ENCODE measurements at places on chromosomes 3 and 15. TPM values are rescaled to one million over a fixed set of nuclear protein-coding genes. Genes with fewer than 3 reads are reported as not detected.

The P2RY14 gene
- 0.73 TPM for total RNA-seq

The SERPINI1 gene
- total RNA-seq = 2.8 TPM

The GOLGA8S gene
- total RNA-seq = 0.30 TPM

The LOXL1 gene
- 4.8 TPM for total RNA-seq

The SEMA5B gene
- total RNA-seq = 0.08 TPM

The FES gene
- total RNA-seq = 4.3 TPM

The SPESP1 gene
- 0.33 TPM for total RNA-seq

The MINAR1 gene
- total RNA-seq = 0.47 TPM

The NDUFB4 gene
- 72.9 TPM for total RNA-seq

The UBE3A gene
- 118 TPM for total RNA-seq

The GPR156 gene
- 0.09 TPM for total RNA-seq

The MYLK gene
- 1.0 TPM for total RNA-seq

The MYEF2 gene
- 24.8 TPM for total RNA-seq

The TATDN2 gene
- total RNA-seq = 79.9 TPM

The ZNF621 gene
- 16.8 TPM for total RNA-seq

DNA sequence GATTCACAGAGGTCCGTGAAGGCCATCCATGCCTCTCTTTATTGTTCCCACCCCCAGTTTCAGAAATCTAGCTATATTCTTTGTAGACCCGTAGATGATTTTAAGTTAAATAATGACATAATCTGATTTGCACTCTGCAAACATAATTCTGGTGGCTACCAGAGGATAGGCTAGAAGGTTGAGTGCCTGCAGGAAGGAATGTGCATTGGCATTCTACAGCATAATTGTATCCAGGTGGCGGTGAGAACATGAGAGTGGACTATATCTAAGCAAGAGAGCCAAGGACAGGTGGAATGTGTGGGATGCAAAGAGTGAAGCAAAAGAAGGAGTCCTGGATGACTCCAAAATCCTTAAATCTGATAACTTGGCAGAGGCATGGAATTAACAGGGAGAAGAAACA lies 298.5 kb upstream of the MME start:
- no peaks in the 10 kb centered on the region for H3K36me3 ChIP-seq
- H3K4me3 ChIP-seq = no peak overlapping the region
- no peak overlapping the region for H3K27ac ChIP-seq
- no peaks in the 10 kb centered on the region for H3K4me1 ChIP-seq
- H3K27me3 ChIP-seq = no peaks in the 10 kb centered on the region
- no peak for DNase-seq

DNA sequence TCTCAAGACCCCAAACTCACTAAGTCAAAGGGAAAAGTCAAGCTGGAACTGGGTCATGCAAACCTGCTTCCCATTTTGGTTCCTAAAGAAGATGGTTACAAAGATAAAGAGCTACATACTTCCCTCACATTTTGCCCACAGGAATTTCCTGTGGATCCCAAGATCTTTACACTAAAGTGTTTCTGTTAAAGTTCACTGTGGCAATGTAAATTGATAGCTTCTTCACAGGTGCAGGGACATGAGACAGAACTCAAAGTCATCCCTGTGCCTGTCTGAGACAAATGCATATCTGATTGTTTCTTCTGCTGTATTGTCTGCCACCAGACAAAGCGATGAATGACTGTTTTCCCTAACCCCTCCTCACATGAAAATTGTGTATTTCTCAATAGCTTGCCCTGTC lies 567.8 kb downstream of the ZIC1 start:
- no peaks in the 10 kb centered on the region for H3K27me3 ChIP-seq
- no peak for DNase-seq
- H3K36me3 ChIP-seq = no peaks in the 10 kb centered on the region

DNA sequence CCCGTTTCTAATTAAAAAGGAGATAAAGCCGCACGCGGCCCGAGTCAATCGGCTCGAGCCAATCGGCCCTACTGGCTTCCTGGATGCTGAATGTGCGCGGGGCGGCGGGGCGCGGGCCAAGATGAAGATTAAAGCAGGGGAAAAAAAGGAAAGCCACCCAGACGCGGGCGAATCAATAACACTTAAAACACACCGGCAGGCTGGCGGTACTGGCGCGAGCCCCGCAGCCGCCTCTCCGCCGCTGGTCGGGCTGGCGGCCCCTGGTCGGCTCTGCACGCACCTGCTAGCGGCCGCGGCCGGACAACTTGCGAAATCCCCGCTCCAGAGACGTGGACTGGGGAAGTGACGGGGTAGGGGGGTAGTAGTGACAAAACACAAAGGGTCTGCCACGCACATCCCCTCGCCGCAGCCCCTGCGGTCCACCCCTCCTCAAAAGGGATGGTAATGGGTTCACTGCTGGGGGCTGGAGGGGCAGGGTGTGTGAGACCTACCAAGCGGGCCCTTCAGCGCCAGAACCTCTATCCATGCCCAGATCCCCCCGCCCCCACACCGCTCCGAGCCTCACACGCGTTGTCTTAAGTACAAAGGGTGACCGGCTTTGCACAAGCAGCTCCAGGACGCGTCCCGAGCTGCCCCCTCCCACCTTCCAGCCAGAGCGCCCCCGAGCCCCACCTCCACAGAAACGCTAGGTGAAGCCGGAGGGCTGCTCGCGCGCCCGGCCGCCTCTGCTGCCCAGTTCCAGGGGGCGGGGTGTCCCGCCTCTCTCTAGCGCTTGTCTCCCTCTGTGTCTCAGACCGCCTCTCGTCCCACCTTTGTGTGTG lies 1.4 kb downstream of the WNT7A start:
- peaks cover 57% of the 10 kb centered on the region for H3K27me3 ChIP-seq
- DNase-seq = no peak
- H3K36me3 ChIP-seq = no peaks in the 10 kb centered on the region
- H3K4me3 ChIP-seq = peak overlapping the region; percentile 62
- peak overlapping the region; percentile 18 for H3K27ac ChIP-seq

GRCh38 chr3:38454178-38454883 lies 641 bp downstream of the ACVR2B start:
- H3K27me3 ChIP-seq = peaks cover 12% of the 10 kb centered on the region
- H3K36me3 ChIP-seq = no peaks in the 10 kb centered on the region
- peaks cover 27% of the 10 kb centered on the region for H3K4me1 ChIP-seq
- H3K4me3 ChIP-seq = peak overlapping the region; percentile 75

GRCh38 chr3:42655331-42655888 lies 1.9 kb downstream of the ZBTB47 start:
- DNase-seq = no peak
- no peaks in the 10 kb centered on the region for H3K36me3 ChIP-seq
- no peak overlapping the region for H3K4me3 ChIP-seq
- H3K4me1 ChIP-seq = no peaks in the 10 kb centered on the region
- H3K27me3 ChIP-seq = peaks cover 26% of the 10 kb centered on the region

- H3K4me3 ChIP-seq = no peak overlapping the region
- H3K4me1 ChIP-seq = no peaks in the 10 kb centered on the region
- DNase-seq = no peak
These were observed 54.0 kb upstream of the GCNT3 start for GRCh38 chr15:59557581-59557980.

GRCh38 chr15:37100966-37101215 lies 542 bp upstream of the MEIS2 start:
- DNase-seq = no peak
- H3K27me3 ChIP-seq = peaks cover 27% of the 10 kb centered on the region
- H3K27ac ChIP-seq = no peak overlapping the region
- peaks cover 52% of the 10 kb centered on the region for H3K4me1 ChIP-seq

- no peak for DNase-seq
- no peak overlapping the region for H3K4me3 ChIP-seq
- H3K27ac ChIP-seq = peak overlapping the region; percentile 74
- peaks cover 10% of the 10 kb centered on the region for H3K4me1 ChIP-seq
These were observed 1.9 kb downstream of the DNAJA4 start for GRCh38 chr15:78266229-78266628.

- DNase-seq = no peak
- no peaks in the 10 kb centered on the region for H3K36me3 ChIP-seq
- no peak overlapping the region for H3K4me3 ChIP-seq
- H3K27ac ChIP-seq = no peak overlapping the region
- no peaks in the 10 kb centered on the region for H3K4me1 ChIP-seq
These were observed 234.1 kb downstream of the CACNA2D3 start for GRCh38 chr3:54356261-54357045.

- no peak for DNase-seq
- H3K4me3 ChIP-seq = no peak overlapping the region
- no peaks in the 10 kb centered on the region for H3K4me1 ChIP-seq
- no peak overlapping the region for H3K27ac ChIP-seq
- peaks cover 11% of the 10 kb centered on the region for H3K27me3 ChIP-seq
These were observed 65.2 kb upstream of the HACD2 start for GRCh38 chr3:123650101-123650500.

- DNase-seq = no peak
- no peaks in the 10 kb centered on the region for H3K4me1 ChIP-seq
- no peak overlapping the region for H3K27ac ChIP-seq
These were observed 209.6 kb downstream of the TJP1 start for GRCh38 chr15:29612701-29613100.

DNA sequence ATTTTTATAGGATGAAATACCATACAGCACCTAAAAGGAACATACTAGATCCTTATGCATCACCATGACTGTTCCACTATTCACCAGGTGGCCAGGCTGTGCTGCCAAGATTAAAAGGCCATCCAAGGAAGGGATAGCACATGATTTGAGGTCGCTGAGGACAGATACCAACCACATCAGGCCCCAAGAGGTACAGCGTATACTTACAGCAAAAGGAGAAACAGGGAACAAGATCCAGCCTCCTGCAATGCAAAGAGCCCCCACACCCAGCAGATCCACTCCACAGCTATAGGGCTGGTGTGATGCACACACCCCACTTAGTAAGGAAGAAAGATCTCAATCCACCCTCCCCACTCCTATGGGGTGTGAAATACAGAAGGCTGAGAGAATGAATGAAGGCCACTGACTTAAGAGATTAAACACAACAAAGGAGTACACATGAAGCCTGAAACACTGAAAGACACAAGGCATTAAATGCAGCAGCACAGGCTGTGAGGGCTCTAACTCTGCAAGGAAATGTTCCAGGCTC lies 32.0 kb upstream of the ZNF445 start:
- H3K4me3 ChIP-seq = peak overlapping the region; percentile 68
- DNase-seq = no peak
- H3K36me3 ChIP-seq = no peaks in the 10 kb centered on the region

- DNase-seq = no peak
- no peaks in the 10 kb centered on the region for H3K4me1 ChIP-seq
- no peak overlapping the region for H3K4me3 ChIP-seq
- no peaks in the 10 kb centered on the region for H3K36me3 ChIP-seq
- no peak overlapping the region for H3K27ac ChIP-seq
These were observed 32.2 kb upstream of the LACTB start for GRCh38 chr15:63089260-63090043.

- no peaks in the 10 kb centered on the region for H3K36me3 ChIP-seq
- no peaks in the 10 kb centered on the region for H3K4me1 ChIP-seq
- no peaks in the 10 kb centered on the region for H3K27me3 ChIP-seq
- no peak overlapping the region for H3K4me3 ChIP-seq
- no peak overlapping the region for H3K27ac ChIP-seq
These were observed 941.5 kb downstream of the FHIT start for GRCh38 chr3:60309539-60310268.

DNA sequence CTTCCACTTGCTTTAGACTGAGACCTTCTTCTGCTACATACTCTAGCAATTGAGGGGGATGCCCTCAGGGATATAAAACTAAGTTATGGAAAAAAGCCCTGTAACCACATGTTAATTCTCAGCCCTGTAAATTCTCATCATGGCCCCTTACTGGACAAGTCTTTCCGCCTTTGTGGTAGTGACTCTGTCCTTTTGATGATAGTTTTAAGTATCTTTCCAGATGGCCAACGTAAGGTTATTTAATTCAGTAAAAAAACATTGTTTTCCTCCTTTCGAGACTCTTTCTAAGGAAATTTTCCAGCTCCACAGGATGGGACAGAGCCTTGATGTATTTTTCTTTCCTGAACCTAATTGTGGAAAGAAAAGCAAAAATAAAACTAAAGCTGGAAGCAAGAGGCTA lies 25.3 kb upstream of the TM4SF4 start:
- DNase-seq = no peak
- H3K27me3 ChIP-seq = peaks cover 5% of the 10 kb centered on the region
- H3K36me3 ChIP-seq = no peaks in the 10 kb centered on the region
- H3K4me3 ChIP-seq = no peak overlapping the region
- H3K4me1 ChIP-seq = no peaks in the 10 kb centered on the region

GRCh38 chr3:108472001-108472591 lies 38.3 kb downstream of the MYH15 start:
- DNase-seq = no peak
- no peak overlapping the region for H3K27ac ChIP-seq
- H3K4me1 ChIP-seq = no peaks in the 10 kb centered on the region
- H3K36me3 ChIP-seq = no peaks in the 10 kb centered on the region
- H3K4me3 ChIP-seq = no peak overlapping the region
- no peaks in the 10 kb centered on the region for H3K27me3 ChIP-seq

DNA sequence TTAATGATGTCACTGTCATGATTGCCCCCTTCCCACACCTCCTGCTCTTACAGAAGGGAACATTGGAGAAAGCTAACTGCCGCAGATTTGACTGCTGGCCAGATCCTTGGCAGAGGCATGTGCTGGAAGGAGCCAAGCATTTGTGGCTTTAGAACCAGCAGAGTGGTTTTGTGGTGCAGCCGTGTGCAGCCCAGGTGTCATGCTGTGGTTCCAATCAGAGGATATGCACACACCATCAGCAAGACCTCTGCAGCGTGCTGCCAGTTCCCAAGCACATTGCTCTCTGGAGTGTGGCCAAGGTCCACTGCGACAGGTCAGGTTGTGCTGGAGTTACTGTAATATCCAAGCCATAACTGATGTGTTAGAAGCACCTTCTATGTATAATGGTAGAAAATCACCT lies 61.6 kb downstream of the OTOL1 start:
- no peaks in the 10 kb centered on the region for H3K36me3 ChIP-seq
- no peak for DNase-seq
- H3K4me3 ChIP-seq = no peak overlapping the region
- H3K4me1 ChIP-seq = no peaks in the 10 kb centered on the region
- H3K27ac ChIP-seq = no peak overlapping the region

DNA sequence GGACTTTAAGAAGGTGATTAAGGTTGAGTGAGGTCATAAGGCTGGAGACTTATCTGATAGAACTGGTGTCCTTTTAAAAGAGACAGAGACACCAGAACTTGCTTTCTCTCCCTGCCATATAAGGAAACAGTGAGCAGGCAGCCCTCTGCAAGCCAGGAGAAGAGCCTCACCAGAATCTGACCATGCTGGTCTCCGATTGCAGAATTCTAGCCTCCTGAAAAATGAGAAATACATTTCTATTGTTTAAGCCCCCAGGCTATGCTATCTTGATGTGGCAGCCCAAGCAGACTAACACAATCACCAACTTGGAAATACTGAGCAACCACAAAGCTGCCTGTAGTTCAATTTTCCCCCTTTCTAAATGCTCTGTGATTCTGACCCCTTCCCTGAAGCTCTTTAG lies 161.4 kb upstream of the RARB start:
- H3K4me3 ChIP-seq = no peak overlapping the region
- no peaks in the 10 kb centered on the region for H3K27me3 ChIP-seq
- no peaks in the 10 kb centered on the region for H3K4me1 ChIP-seq
- no peak for DNase-seq

DNA sequence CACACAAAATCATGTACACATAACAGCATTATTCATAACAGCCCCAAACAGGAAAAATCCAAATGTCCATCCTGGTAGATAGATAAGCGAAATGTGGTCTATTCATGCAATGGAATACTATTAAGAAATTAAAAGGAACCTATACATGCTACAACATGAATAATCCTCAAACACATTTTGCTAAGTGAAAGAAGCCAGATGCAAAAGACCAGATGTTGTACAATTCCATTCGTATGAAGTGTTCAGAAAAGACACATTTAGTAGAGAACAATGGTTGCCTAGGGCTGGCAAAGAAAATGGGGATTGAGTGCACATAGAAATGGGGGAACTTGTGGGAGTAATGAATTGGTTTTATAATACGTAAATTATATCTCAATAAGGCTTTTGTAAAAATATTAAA lies 182.3 kb downstream of the EBLN2 start:
- no peaks in the 10 kb centered on the region for H3K4me1 ChIP-seq
- DNase-seq = no peak
- H3K4me3 ChIP-seq = no peak overlapping the region
- no peaks in the 10 kb centered on the region for H3K27me3 ChIP-seq
- H3K27ac ChIP-seq = no peak overlapping the region
